ENCODE measurements at places on chromosomes 6 and 20.

DNA sequence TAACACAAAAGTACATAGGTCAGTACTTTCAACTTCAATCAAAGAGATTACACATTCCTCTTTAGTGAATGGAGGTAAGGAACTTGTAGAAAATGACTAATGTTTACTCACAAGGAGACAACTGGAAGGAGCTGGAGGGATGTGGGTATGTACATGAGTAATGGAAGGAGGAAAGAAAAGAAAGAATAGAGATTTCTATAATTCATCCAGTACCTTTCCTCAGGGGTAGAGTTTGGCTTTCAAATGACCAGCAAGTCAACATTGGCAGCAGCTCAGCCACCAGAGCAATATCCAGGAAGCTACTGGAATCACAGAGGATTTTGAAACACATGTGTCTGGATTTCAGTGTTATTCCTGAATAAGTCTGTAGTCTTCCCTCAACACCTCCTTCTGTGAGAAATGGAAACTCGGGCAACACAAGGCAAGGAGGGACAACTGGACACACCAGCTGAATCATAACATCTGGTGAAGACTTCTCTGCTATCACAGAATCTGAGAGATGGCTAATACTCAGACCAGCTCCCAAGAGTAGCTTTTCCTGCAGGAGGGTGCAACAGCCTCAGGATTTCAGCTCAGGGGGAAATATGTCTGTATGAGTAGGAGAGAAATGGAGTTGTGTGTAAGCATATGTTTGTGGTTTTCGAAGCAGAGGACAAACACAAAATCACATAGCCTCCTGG, 98.8 kb downstream of the HAO1 start:
- no peak overlapping the region for H3K4me3 ChIP-seq
- no peak for DNase-seq
- H3K36me3 ChIP-seq, result no peaks in the 10 kb centered on the region
- no peaks in the 10 kb centered on the region for H3K27me3 ChIP-seq

DNA sequence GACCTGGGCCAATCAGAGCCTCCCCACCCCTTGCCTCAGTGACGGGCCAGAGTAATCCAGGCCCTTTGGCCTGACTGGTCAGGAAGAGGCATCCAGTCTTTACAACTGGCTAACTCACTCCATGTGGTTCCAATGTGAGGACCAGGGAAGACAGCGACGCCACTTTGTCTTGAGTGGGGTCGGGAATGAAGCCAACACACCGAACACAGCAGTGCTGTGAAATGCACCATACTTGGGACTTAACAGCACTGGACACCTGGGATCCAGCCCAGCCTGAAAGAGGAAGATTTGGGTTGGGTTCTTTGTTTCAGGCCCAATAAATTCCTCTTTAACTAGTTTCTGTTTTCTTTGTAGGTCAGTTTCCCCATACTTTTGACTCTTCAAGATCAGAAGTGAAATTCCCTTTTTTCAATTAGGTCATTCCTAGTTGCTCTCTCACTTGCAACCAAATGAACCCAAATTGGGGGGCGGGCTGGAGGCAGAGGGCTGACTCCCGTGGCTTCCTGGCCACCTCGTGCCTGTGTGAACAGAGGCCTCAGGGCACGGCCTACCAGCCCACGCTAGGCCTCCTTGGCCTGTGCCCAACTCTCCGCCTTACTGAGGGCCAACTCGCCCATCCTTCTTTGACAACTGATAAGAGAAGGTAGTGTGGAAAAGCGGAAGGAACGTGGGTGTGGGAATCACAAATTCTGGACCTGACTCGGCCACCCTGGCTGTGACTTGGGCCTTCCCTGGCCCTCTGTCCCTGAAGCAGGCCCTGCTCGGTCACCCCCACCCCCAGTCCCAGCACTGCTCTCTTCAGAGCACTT, 17.1 kb downstream of the SULF2 start:
- no peak for DNase-seq
- no peaks in the 10 kb centered on the region for H3K27me3 ChIP-seq
- H3K4me1 ChIP-seq, result no peaks in the 10 kb centered on the region
- H3K4me3 ChIP-seq, result no peak overlapping the region
- H3K27ac ChIP-seq, result no peak overlapping the region

- no peak for DNase-seq
- H3K4me1 ChIP-seq, result no peaks in the 10 kb centered on the region
- no peaks in the 10 kb centered on the region for H3K27me3 ChIP-seq
- no peak overlapping the region for H3K27ac ChIP-seq
- H3K36me3 ChIP-seq, result no peaks in the 10 kb centered on the region
- no peak overlapping the region for H3K4me3 ChIP-seq
Measured at GRCh38 chr6:166841216-166841615, 115.1 kb downstream of the RNASET2 start.

GRCh38 chr6:151498327-151498726, 4.5 kb downstream of the CCDC170 start:
- H3K36me3 ChIP-seq, result no peaks in the 10 kb centered on the region
- no peak overlapping the region for H3K27ac ChIP-seq

GRCh38 chr6:156146891-156147290, 630.3 kb upstream of the ARID1B start:
- no peaks in the 10 kb centered on the region for H3K27me3 ChIP-seq
- no peak overlapping the region for H3K4me3 ChIP-seq
- DNase-seq, result no peak
- H3K27ac ChIP-seq, result no peak overlapping the region

- no peak for DNase-seq
- no peaks in the 10 kb centered on the region for H3K27me3 ChIP-seq
- H3K36me3 ChIP-seq, result no peaks in the 10 kb centered on the region
Measured at GRCh38 chr20:54535033-54535432, 59.6 kb downstream of the DOK5 start.

- no peaks in the 10 kb centered on the region for H3K36me3 ChIP-seq
- no peak overlapping the region for H3K27ac ChIP-seq
- H3K4me3 ChIP-seq, result no peak overlapping the region
- DNase-seq, result no peak
Measured at GRCh38 chr6:33751771-33752645, 5.3 kb upstream of the IP6K3 start.

GRCh38 chr6:109311471-109311870, 70.8 kb downstream of the CD164 start:
- no peaks in the 10 kb centered on the region for H3K27me3 ChIP-seq
- no peaks in the 10 kb centered on the region for H3K36me3 ChIP-seq
- no peak overlapping the region for H3K27ac ChIP-seq

GRCh38 chr20:60760256-60761000, 491.6 kb upstream of the CDH4 start:
- no peak overlapping the region for H3K27ac ChIP-seq
- H3K4me3 ChIP-seq, result no peak overlapping the region
- H3K4me1 ChIP-seq, result no peaks in the 10 kb centered on the region
- no peaks in the 10 kb centered on the region for H3K36me3 ChIP-seq
- H3K27me3 ChIP-seq, result no peaks in the 10 kb centered on the region

- no peaks in the 10 kb centered on the region for H3K36me3 ChIP-seq
- DNase-seq, result no peak
- no peak overlapping the region for H3K4me3 ChIP-seq
- H3K4me1 ChIP-seq, result no peaks in the 10 kb centered on the region
Measured at GRCh38 chr6:20698675-20699074, 164.4 kb downstream of the CDKAL1 start.

DNA sequence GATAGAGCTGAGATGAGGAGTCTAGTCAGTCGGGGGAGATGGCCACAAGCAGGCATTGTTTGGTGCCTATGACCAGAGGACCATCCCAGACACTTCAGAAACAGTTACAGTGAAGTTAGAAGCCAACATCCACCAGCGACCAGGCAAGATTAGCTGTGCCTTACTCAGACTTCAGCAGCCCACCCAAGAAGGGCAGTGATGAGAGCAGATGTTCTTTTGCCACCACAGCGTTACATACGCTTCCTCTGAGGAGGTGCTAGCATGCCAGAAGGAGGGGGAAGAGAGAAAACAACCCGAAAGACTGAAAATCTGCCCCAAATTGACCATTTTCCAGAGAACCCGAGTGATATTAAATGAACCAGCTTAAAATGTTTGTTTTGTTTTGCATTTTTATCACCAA, 186.8 kb downstream of the PRL start:
- H3K4me3 ChIP-seq, result no peak overlapping the region
- no peaks in the 10 kb centered on the region for H3K27me3 ChIP-seq
- no peaks in the 10 kb centered on the region for H3K4me1 ChIP-seq
- H3K27ac ChIP-seq, result no peak overlapping the region
- H3K36me3 ChIP-seq, result no peaks in the 10 kb centered on the region
- DNase-seq, result no peak

DNA sequence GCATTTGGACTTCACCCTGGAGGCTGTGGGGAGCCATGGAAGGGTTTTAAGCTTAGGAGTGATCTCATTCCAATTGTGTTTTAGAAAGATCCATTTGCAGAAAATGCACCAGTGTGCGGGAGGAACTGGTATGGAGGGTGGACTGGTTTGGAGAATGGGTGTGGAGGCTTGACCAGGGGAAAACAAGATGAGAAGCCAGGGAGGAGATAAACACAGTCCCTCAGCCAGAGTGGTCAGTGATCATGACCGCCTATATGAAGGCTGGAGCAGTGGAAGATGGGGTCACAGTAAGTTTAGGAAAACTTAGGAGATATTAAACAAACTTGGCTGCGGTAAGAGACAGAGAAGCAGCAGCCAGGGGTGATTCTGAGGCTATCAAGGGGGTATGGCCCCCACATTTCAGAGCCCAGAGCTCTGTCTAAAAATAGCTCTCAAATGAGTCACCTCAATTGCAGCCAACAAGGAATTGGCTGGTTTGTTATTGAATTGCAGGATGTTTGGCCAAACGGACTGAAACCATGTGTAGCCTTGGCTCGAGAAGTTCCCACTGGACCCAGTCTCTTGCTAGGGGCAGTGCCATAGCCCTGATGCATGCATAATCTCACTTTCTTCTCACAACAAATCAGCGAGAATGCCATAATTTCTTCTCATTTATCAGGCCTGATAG, 159.9 kb upstream of the TOP1 start:
- no peak overlapping the region for H3K4me3 ChIP-seq
- H3K27ac ChIP-seq, result no peak overlapping the region
- H3K27me3 ChIP-seq, result no peaks in the 10 kb centered on the region
- no peak for DNase-seq
- H3K36me3 ChIP-seq, result no peaks in the 10 kb centered on the region

DNA sequence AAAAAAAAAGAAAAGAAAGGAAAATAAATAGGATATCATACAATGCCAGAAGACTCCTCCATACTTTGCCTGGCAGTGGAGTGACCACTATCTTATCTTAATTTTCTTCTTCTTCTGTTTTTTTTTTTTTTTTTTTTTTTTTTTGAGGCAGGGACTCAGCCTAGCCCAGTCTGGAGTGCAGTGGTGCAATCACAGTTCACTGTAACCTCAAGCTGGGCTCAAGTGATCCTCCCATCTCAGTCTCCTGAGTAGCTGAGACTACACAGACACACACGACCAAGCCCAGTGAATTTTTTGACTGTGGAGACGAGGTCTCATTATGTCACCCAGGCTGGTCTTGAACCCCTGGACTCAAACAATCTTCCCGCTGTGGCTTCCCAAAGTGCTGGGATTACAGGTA, 17.1 kb upstream of the MMP9 start:
- H3K27ac ChIP-seq, result no peak overlapping the region
- H3K4me3 ChIP-seq, result no peak overlapping the region
- no peak for DNase-seq
- H3K36me3 ChIP-seq, result no peaks in the 10 kb centered on the region

Data from CD4-positive, alpha-beta memory T cell (primary cell).